ENCODE measurements at places on chromosomes 6 and 20.
A peak's percentile ranks its signal among the peaks of the same experiment; 100 is the strongest.

DNA sequence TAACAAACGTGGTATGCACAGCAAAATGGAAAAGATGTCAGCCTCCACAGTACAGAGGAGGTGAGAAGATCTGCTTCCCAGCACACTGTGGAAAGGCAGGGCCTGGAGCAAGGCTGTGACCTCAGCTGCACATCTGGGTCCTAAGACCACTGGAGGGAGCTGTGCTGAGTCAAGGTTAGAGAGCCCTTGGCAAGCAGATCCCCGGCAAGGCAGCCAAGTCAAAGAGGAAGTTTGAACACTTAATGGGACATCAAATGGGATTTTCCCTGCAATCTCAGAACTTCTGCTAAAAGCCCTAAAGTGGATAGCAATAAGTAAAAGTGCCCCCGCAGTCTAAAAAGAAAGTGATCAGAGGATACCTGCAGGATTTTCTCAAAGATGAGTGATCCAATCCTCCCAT lies 39.5 kb downstream of the UNC5CL start:
- peak; percentile 56 for DNase-seq

DNA sequence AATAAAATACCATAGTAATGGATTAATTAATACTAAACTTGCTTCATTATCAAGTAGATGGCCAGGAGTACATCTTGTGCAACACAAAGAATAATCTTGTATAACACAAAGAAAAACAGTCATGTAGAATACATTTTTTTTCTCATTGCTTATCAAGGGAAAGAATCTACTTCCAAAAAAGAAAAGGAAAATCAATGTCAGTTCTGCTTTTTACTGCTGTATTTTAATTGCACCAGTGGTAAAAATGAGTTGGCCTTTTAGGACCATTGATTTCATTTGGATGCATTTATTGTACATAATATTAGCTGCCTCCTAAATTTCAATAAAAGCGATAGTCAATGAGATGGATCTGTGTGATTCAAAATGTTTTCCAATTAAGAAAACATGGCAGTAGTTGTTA lies 96.9 kb upstream of the BTBD3 start:
- DNase-seq, result no peak

- no peak for DNase-seq
Observed at GRCh38 chr20:57504411-57504810, 20.5 kb downstream of the CTCFL start.

- DNase-seq, result peak; percentile 58
Observed at GRCh38 chr6:34671367-34671766, 25.2 kb downstream of the ILRUN start.

- peak; percentile 31 for DNase-seq
Observed at GRCh38 chr6:6878887-6879585, 228.7 kb upstream of the RREB1 start.

DNA sequence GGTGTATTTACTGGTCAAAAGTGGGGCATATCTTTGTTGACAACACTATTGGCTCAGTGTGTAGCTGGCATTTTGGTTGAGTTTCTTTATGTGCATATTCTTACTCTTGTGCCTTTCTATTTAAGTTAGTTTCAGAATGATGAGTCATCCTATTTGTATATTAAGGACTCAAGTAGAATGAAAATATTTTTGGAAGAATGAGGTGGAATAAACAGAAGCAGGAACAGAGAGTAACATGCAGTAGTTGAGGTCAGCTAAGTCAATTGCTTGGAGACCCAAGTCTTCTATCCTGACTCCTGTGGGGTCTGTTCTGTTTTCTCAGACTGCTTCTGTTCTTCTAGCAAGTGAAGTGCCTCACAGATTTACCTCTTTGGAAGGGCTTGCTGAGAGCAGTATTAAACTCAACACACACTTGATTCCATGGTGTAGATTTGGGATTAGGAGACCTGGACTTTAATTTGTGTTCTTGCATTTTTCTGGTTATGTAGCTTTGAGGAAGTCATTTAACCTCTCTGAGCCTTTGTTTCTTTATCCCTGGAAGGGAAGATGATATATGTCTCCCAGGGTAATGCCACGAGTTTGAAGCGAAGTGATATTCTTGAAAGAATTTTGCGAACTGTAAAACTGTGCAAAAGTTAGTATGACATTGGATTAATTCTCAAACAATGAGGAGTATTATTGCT lies 324.3 kb downstream of the QKI start:
- peak; percentile 39 for DNase-seq

DNA sequence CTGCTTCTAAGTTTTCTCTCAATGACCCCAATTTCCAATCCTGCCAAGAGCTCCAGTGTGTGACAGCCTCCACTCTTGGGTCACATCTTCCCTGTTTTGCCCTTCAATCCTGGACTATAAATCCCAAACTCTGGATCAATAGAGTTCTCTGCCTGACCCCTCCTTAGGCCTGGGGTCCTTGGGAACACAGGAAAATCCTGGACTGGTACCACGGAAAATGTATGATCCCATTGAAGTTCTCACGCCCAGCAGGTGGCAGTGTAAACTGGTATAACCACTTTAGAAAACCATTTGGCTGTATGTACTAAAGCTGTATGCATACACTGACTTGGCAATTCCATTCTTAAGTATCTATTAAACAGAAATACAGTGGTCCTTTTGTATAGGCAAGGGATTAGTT lies 98.0 kb downstream of the SNAP25 start:
- DNase-seq, result no peak
